ENCODE measurements at places on chromosomes 3 and 15.

DNA sequence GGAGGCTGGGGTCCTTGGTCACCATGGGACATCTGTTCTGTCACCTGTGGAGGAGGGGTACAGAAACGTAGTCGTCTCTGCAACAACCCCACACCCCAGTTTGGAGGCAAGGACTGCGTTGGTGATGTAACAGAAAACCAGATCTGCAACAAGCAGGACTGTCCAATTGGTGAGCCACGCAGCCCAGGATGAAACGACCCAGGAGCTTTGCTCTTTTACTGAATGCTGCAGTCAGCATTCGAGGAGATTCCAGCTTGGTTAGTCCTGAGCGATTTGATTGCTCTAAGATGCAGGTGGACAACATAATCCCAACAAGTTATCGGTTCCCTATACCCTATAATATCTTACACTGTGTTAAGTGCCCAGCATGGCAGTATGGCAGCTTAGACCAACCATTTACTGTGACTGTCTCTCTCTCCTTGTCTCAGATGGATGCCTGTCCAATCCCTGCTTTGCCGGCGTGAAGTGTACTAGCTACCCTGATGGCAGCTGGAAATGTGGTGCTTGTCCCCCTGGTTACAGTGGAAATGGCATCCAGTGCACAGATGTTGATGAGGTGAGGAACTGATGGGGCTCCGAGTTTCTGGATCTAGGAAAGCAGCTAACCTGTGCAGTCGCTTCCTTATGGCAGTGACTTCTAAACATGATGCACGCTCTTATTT is 7.8 kb downstream of the THBS1 start:
- DNase-seq = no peak

- no peak for DNase-seq
These were observed 257.6 kb downstream of the SLC9A9 start for GRCh38 chr3:143590660-143591059.

DNA sequence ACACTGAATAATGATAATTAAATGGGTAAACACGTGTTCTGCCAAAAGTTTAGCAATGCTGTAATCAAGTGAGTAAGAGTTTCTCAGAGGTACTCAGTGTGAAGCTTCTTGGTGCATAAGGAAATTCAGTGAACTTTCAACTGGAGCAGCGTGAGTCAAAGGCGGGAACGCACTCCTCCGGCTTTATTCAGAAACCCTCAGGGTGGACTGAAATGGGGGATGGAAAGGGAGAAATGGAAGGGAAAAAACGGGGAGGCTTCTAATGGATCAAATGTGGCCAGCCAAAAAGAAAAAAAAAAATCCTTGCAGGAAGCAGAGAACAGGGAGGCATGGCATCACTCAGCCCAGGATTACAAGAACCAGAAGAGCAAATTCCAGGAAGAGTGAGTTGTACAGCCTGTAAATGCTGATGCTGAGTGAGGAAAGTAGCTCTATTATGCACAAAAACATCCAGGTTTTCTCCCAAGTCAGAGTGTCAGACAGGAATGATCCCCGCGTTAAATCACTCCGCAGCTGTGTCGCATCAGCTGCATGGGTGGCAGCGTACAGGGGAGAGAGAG is 85.3 kb downstream of the ASB7 start:
- no peak for DNase-seq

- no peak for DNase-seq
These were observed 11.4 kb upstream of the CCDC174 start for GRCh38 chr3:14640157-14640562.

- no peak for DNase-seq
These were observed 150.9 kb downstream of the LRRC28 start for GRCh38 chr15:99402014-99402729.

DNA sequence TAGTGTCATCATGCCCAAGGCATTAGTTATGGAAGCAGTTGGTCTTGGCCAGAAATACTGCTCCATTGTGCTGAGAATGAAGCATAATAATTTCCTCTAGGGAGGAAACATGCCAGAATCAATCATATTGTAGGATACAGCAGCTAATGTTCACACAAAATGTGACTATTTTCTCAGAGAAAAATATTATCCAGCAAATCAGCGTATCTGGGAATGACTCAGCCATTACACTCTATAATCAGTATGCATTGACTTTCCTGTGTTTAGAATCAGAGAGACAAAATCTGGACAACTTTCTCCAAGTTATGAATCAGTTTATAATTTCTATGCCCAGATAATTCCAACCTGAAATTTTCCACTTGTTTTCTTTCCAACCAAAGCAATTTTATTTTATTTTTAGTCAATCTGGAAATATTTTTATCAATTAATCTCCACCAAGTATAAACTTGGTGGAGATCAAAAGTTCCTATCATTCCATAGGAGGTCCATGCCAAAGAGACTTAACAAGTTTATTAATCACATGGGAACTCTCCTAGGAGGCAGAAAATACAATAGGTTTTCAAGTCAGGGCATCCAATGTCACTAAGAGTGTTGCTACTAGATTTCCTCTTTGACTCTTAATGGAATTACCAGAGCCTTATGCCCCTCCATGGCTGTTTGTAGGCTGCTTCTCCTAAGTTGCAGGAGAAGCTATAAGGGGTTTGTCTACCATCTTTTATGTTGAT is 36.4 kb downstream of the SUCNR1 start:
- no peak for DNase-seq

GRCh38 chr3:54424292-54424691 is 301.9 kb downstream of the CACNA2D3 start:
- no peak for DNase-seq

DNA sequence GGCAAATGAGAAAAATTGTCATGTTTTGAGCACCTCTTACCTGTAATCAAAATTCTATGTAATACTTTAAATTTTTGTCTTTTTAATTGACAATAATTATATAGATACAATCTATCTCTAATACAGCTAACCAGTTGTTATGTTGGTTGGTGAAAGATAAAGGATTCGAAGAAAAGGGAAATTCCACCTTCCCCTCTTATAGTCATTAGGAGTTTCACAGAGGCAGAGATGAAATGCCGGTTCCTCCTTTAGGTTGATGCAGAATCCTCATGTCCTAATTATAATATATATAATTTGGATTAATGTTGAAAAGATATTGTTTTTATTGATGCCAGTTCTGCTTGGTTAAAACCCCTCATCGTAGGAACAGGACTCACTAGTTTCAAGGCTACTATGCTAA is 67.1 kb downstream of the LRCH3 start:
- no peak for DNase-seq

DNA sequence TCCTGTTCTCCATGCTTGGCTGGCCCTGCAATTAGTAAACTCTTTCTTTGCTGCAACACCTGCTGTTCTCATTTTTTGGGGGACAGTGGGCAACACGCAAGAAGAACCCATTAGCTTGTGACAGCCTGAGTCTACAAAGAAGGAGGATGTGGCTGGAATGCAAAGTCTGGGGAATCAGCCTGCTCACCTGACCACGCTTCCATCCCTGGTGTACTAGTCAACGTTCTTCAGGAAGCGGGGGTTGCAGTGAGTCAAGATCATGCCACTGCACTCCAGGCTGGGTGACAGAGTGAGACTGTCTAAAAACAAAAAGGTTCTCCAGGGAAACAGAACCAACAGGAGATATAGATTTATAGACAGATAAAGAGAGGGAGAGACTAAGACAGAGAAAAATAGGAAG is 27.7 kb upstream of the KBTBD12 start:
- no peak for DNase-seq

DNA sequence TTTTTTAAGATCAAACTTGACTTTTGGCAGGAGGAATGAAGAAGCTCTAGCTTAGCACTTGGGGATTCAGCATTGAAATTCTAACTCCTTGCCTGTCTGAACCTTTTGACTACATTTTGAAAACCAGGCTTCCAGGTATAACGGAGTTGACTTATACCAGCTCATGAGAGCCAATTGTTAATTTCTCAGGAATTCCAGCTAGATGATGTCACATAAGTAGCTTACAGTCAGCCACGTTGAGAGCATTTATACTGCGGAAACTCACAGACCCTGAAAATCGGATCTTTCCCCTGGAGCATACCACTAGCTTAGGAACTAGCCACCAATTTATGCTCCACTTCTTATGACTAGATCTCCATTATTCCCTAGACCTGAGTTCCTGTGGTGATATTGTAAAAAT is 321.4 kb upstream of the DPH6 start:
- no peak for DNase-seq

GRCh38 chr3:51398595-51399310 is 7.7 kb downstream of the RBM15B start:
- no peak for DNase-seq

DNA sequence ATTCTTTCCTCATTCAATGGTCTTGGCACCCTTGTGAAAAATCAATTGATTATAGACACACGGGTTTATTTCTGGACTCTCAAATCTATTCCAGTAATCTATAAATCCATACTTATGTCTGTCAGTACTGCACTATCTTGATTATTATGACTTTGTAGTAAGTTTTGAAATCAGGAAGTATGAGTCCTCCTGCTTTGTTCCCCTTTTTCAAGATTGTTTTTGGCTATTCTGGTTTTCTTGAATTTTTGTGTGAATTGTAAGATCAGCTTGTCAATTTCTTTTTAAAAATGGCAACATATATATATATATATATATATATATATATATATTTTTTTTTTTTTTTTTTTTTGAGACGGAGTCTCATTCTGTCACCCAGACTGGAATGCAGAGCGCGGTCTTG is 32.3 kb upstream of the CFAP20DC start:
- DNase-seq = no peak

GRCh38 chr15:74270854-74271520 is 34.9 kb downstream of the CCDC33 start:
- DNase-seq = no peak

GRCh38 chr3:42539871-42540714 is 37.6 kb downstream of the VIPR1 start:
- peak; percentile 85 for DNase-seq

- DNase-seq = no peak
These were observed 30.2 kb downstream of the HEG1 start for GRCh38 chr3:125025642-125026041.

- no peak for DNase-seq
These were observed 65.6 kb downstream of the SLCO3A1 start for GRCh38 chr15:91919014-91919534.

GRCh38 chr15:34725556-34725955 is 29.2 kb downstream of the GJD2 start:
- DNase-seq = no peak

GRCh38 chr3:24037971-24038370 is 92.9 kb downstream of the NR1D2 start:
- no peak for DNase-seq

- DNase-seq = no peak
These were observed 406.7 kb upstream of the NR2F2 start for GRCh38 chr15:95923792-95924191.

- no peak for DNase-seq
These were observed 22.6 kb upstream of the IP6K2 start for GRCh38 chr3:48739617-48739954.

DNA sequence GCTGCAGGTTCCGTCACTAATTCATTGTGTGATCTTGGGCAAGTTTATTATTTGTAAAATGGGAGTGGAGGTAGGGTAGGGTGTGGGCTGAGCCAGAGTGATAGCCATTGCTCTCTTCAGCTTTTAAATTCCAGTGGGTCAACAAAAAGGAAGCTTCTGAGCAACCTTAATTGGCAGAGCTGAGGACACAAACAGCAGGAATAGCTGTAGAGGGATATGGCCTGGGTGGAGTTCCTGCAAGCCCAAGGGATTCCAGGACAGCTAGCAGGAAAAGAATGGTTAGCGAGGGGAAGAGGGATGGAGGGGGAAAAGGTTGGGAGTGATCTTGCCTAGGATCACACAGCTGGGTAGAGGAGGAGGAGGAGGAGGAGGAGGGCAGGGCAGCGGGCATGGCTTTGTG is 11.4 kb downstream of the CCK start:
- DNase-seq = no peak

- no peak for DNase-seq
These were observed 836.1 kb downstream of the NAALADL2 start for GRCh38 chr3:175695251-175695650.

- DNase-seq = no peak
These were observed 35.7 kb upstream of the NR2F2 start for GRCh38 chr15:96294766-96295165.

DNA sequence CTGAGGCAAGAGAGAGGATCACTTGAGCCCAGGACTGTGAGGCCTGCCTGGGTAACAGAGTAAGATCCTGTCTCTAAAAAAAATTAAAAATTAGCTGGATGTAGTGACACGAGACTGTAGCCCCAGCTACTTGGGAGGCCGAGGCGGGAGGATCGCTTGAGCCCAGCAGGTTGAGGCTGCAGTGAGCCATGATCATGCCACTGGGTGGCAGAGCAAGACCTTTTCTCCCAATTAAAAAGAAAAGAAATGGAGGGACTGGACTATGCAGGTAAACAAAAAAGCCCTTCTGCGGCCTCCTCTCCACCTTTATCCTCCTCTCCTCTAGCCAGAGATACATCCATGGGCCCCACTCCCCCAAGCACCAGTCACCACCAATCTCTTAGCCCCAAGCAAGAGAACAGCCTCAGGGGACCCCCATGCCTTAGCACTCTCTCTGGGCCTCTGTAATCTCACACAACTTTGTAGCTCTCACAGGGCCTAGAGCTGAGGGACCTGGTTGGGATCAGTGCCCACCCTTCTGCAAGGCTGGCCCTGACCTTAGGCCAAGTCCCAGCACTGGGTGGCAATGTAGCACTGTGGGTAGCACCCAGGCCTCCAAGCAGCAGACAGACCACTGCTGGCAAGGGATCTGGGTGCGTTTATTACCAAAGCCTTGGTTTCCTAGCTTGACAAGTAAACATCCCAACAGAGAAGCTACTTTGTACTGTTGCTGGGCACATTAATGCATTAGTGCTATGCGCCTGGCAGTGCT is 43.4 kb downstream of the FAM174B start:
- DNase-seq = peak; percentile 55

DNA sequence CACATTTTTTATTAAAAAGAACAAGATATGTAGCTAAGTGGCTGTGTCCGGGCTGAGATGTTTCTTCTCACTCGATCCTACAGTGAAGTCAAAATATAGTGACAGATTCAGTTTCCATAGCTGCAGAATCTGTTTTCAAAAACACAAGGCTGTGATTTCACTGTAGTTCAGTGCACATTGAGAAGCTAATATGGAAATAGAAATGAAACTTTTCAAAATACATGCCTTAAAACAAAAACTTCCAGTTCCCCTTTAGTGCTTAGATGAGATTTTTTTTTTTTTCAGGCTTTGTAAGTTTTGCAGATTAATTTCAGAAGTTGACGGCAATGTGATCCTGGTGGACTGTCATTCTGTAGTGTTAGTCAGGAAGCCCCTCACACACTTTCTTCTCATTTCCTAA is 23.8 kb upstream of the TRAK1 start:
- DNase-seq = peak; percentile 79

GRCh38 chr15:64710676-64711428 is 64.5 kb downstream of the RBPMS2 start:
- no peak for DNase-seq

DNA sequence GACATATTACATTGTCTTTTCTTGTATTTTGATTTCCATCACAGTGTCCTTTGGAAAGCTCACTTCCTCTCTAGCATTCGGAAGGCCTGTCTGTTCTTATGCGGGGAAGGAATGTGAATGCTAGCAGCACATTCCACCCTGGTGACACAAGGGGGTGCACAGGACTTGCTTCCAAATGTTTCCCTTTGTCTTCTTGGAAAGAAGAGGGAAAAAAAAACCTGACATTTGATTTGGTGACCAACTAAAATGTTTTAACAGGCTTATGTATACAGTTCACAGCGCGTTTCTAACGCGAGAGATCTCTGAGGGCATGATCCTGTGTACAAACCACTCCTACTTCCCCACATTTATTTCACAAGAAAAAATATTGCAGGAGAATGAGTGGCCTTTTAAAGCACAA is 107.6 kb upstream of the FXR1 start:
- DNase-seq = no peak

GRCh38 chr15:34014556-34014955 is 24.4 kb downstream of the AVEN start:
- no peak for DNase-seq
